IPS DF 6.9 (cell line): ENCODE measurements at places on chromosomes 13 and 19.

DNA sequence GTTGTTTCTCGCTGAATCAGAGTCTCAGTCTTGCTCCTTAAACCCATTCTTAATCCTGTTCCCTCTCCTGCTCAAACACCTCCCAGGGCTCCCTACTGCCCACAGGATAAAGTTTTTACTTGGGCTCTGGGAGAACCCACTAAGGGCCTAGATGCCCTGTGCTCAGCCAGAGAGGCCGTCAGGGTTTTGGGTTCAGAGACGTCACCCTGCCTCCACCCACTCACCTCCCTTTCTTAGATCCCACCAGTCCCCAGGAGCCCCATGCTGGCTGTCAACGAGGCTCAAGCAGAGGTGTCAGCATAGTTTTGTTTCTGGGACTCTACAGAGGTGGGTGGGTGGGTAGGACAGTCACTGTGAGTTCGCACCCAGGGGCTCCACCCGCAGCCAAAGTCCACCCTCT lies 15.5 kb upstream of the CYP4F2 start:
- no peak overlapping the region for H3K27ac ChIP-seq
- no peak for DNase-seq
- no peaks in the 10 kb centered on the region for H3K27me3 ChIP-seq
- no peaks in the 10 kb centered on the region for H3K4me1 ChIP-seq
- H3K4me3 ChIP-seq: no peak overlapping the region

- peaks cover 6% of the 10 kb centered on the region for H3K4me1 ChIP-seq
- H3K36me3 ChIP-seq: no peaks in the 10 kb centered on the region; the same call in 1 of the 2 replicates
- no peak overlapping the region for H3K27ac ChIP-seq
- H3K27me3 ChIP-seq: peaks cover 65% of the 10 kb centered on the region
Observed at GRCh38 chr19:10292206-10292788, 2.5 kb downstream of the ICAM5 start.

DNA sequence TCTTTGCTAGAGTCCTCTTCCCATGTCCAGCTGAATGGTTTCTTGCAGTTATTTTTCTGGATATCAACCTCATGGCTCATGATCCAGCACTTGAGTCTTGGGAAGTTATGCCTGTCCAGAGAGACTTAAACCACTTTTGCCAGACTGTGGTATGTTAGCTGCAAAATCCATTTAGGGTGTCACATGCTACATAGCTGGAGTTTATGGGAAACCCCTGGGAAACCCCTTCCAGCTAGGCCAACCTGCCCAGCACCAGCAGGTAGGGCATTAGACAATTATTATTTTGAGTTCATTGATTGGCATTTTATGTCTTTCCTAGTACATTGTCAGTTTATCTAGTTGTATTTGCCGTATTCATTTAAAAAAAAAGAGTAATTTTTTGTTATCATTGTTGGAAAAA lies 797.8 kb downstream of the EFNB2 start:
- H3K27ac ChIP-seq: no peak overlapping the region
- H3K4me3 ChIP-seq: no peak overlapping the region
- no peaks in the 10 kb centered on the region for H3K36me3 ChIP-seq
- no peak for DNase-seq
- H3K4me1 ChIP-seq: no peaks in the 10 kb centered on the region
- no peaks in the 10 kb centered on the region for H3K27me3 ChIP-seq

DNA sequence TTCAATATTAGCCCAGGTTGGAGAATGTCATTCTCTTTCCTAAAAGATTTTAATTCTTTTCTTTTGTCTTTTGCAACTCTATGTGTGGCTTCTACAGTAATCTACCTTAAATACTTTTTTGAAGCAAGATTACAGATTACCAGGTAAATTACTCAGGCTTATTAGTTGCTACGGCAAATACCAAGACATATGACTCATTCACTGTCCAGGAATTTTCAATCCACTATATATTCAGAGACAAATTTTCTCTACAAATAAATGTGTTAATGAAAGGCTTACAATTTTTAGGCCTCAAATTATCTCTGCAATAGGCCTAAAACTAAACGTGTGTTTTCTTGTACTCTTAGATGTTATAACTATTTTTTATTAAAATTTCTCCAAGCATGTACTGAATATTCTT lies 631.3 kb downstream of the DIAPH3 start:
- H3K4me1 ChIP-seq: peaks cover 2% of the 10 kb centered on the region; the same call in 1 of the 2 replicates
- no peaks in the 10 kb centered on the region for H3K27me3 ChIP-seq
- DNase-seq: no peak
- no peak overlapping the region for H3K27ac ChIP-seq
- no peaks in the 10 kb centered on the region; the same call in 1 of the 2 replicates for H3K36me3 ChIP-seq

DNA sequence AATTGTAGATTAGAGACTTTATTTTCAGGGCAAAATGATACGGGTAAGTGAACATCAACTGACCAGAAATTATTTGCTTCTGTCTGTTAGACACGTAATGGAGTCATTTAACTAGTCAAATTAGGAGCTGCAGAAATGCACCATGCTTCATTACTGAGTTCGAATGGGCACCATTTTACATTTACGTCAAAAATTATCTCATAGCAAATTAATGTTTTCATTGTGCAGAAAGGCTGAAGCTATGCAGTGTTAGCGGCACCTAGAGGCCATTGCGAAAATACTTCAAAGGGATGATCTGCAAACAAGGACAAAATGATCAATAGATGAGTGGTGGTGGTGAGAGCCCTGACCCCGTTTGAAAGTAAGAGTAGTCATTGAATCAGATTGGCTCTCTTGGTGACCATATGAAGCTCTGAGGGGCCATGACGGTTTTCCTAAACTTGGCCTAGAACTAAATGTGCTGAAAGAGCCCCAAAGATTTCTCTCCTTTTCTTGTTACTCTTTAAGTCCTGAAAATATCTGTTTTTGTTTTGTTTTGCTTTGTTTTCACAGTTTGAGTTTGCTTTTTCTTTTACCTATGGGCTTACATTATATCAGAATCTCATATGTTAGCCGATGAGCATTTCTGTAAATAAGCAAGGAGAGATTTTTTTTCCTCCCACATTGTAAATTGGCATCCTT lies 277.9 kb downstream of the ZNF536 start:
- H3K4me1 ChIP-seq: no peaks in the 10 kb centered on the region; the same call in 1 of the 2 replicates
- no peaks in the 10 kb centered on the region for H3K27me3 ChIP-seq
- H3K4me3 ChIP-seq: no peak overlapping the region

- no peak for DNase-seq
- H3K4me1 ChIP-seq: no peaks in the 10 kb centered on the region
- H3K4me3 ChIP-seq: no peak overlapping the region
- no peak overlapping the region for H3K27ac ChIP-seq
Observed at GRCh38 chr13:55554741-55555140, 1586.0 kb upstream of the PRR20A start.

GRCh38 chr13:96193728-96194310 lies 103.9 kb downstream of the HS6ST3 start:
- H3K27ac ChIP-seq: no peak overlapping the region
- H3K36me3 ChIP-seq: no peaks in the 10 kb centered on the region
- H3K27me3 ChIP-seq: no peaks in the 10 kb centered on the region
- H3K4me3 ChIP-seq: no peak overlapping the region
- no peaks in the 10 kb centered on the region; the same call in 1 of the 2 replicates for H3K4me1 ChIP-seq
- no peak for DNase-seq

DNA sequence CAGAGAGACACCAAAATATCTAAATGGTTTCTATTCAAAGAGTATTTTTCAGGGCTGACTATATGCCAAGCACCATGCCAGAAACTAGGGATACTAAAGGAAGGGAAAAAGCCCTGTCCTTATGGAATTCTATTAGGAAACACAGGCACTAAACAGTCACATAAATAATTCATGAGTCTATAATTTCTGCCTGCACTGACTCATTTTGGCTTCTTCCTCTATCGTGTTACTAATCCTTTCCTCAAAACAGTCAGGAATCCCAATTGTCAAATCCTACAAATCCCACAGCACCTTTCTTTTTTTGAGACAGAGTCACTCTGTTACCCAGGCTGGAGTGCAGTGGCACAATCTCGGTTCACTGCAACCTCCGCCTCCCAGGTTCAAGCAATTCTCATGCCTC lies 29.2 kb downstream of the XPO4 start:
- H3K36me3 ChIP-seq: no peaks in the 10 kb centered on the region
- DNase-seq: no peak
- no peaks in the 10 kb centered on the region for H3K4me1 ChIP-seq
- H3K27me3 ChIP-seq: no peaks in the 10 kb centered on the region

DNA sequence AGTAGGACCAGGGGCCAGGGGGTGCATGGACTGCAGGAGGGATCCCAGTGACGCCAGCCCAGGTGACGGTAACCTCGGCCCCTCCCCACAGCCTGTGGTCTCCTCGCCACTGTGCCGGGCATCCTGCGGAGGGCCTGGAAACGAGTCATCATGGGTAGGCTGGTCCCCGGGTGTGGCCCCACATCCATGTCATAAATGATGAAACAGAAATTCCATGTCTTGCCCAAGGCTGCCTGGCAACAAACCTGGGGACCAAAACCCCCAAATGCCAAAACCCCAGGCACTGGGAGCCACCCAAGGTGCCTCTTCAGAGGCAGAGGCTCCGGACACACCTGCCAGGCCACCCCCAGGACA lies 20.9 kb downstream of the MAP2K2 start:
- DNase-seq: no peak
- no peaks in the 10 kb centered on the region for H3K4me1 ChIP-seq
- H3K36me3 ChIP-seq: peaks cover 41% of the 10 kb centered on the region
- H3K4me3 ChIP-seq: no peak overlapping the region
- H3K27me3 ChIP-seq: no peaks in the 10 kb centered on the region

DNA sequence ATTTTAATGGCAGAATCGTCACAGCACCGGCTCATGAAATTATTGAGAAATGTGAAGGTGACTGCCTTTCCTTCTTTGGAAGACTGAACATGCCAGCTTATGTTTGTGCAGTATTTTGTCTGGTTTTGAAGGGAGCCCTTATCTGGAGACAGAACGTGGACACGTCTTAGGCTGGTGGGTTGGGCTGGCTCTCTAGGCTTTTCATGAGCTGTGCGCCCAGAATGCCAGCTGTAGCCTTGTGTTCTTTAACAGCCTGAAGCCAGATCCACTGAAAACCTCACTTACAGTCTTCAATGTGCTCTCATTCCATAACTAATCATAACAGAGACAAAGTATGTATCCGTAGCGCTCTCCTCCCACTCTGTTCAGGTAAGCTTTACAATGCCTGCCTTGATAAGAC lies 184.4 kb upstream of the HTR2A start:
- no peaks in the 10 kb centered on the region for H3K27me3 ChIP-seq
- no peak overlapping the region for H3K27ac ChIP-seq
- no peaks in the 10 kb centered on the region for H3K36me3 ChIP-seq
- H3K4me1 ChIP-seq: no peaks in the 10 kb centered on the region
- H3K4me3 ChIP-seq: no peak overlapping the region

DNA sequence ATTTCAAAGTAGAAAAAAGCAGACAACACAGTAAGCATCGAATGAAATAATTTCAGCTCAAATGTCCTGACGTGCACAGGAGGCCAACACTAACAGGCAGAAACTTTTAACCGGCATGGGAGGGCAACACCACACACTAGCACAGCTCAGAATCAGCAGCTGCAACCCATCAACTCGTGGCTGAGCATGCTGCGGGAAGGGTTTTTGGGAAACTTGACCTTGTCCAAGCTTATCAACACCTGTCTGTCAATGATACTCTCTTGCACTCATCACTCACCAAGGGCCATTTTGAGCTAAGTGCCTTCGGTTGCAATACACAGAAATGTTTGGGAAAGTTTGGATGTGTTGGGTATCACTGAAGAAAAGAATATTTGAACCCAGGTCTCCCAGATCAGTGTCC lies 483.7 kb downstream of the TSHZ3 start:
- no peaks in the 10 kb centered on the region for H3K4me1 ChIP-seq
- H3K36me3 ChIP-seq: no peaks in the 10 kb centered on the region
- no peak overlapping the region for H3K27ac ChIP-seq
- no peak for DNase-seq
- H3K4me3 ChIP-seq: no peak overlapping the region
- H3K27me3 ChIP-seq: no peaks in the 10 kb centered on the region

DNA sequence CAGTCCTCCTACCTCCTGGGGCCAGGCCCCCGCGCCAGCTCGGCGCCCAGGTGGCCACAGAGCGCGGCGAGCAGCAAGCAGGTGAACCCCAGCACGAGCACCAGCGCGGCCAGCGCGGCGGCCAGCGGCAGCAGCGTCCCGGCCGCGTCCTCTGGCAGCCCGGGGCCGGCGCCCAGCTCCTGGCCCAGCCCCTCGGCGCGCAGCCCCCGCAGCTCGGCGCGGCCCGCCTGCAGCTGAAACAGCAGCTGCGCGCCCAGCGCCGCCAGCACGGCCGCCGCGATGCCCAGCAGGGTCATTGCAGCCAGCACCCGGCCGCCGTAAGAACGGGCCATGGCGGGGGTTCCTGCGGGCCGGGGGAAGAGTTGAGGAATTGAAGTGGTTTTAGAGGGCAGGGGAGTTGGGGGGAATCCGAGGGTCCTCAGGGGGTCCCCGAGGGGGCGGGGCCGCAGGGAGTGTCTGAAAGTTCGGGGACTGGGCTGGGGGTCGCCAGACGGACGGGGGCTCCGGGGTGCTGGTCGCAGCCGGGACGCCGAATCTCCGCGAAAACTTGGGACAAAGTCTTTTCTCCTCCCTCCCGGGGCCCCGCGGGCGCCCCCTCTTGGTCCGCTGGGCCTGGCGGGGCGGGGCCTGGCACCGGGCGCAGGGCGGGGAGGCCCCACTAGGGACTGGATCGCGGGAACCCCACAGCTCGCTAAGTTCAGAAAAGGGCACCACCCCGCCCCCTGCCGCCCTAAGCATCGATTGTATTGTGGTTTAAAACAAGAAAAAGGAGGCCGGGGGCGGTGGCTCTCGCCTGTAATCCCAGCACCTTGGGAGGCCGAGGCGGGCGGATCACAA lies at the start of gene TMEM221:
TSS of gene TMEM221 (minus strand) at position 538 of the 837 bp plus-strand sequence. CDS start at position 332, 206 bp downstream.
- peak within 1 kb of the TSS; percentile 60; the same call in 1 of the 2 replicates for H3K4me3 ChIP-seq
- no peak for DNase-seq
- H3K27ac ChIP-seq: no peak within 1 kb of the TSS
- H3K36me3 ChIP-seq: no peaks in the 10 kb centered on the region
- peaks cover 5% of the 10 kb centered on the region; the same call in 1 of the 2 replicates for H3K27me3 ChIP-seq
- H3K4me1 ChIP-seq: no peaks in the 10 kb centered on the region

- no peak overlapping the region for H3K4me3 ChIP-seq
- H3K27ac ChIP-seq: no peak overlapping the region
- DNase-seq: no peak
- H3K36me3 ChIP-seq: peaks cover under 1% of the 10 kb centered on the region; the same call in 1 of the 2 replicates
- H3K27me3 ChIP-seq: no peaks in the 10 kb centered on the region
Observed at GRCh38 chr19:18526316-18526715, 4.4 kb upstream of the ELL start.

DNA sequence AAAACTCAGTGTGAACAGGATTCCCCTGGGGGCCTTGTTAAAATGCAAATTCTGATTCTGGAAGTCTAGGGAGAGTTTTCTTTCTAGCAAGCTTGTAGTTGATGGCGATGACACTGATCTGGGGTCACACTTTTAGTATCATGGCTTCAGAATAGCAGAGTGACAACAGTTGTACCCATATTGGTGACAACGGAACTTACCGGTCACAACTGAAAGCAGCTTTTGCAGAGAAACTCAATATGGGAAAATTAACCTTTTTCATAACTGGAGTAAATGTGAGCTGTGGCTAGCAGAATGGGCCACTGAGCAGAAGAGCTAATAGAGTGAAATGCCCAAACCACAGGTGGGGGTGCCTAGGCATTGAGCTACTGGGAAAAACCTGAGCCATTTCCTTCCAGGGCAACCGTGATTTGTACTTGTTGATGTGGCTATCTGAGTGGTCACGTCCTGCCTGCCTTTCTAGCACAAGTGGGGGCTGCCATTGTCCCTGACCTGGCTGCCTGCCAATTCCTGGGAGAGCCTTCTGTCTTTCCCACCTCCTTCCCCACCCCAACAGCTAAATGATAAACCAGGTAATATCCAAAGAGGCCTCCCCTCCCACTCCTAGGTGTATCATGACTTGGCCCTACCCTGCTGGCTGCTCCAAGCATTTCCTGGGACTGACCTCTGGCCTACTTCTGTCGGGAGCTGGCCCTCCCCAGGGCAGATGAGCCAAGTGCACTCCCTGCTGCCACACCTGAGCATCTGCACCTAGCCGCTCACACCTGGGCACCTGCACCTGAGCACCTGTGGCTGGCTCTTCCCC lies 1.7 kb upstream of the SLC10A2 start:
- no peak overlapping the region for H3K4me3 ChIP-seq
- peak; percentile 48 for DNase-seq
- H3K36me3 ChIP-seq: no peaks in the 10 kb centered on the region
